Tongue (tissue), 3 donors: ENCODE measurements at places on chromosomes 12 and 14. TPM values are rescaled to one million over a fixed set of nuclear protein-coding genes. Genes with fewer than 3 reads are reported as not detected.

DNA sequence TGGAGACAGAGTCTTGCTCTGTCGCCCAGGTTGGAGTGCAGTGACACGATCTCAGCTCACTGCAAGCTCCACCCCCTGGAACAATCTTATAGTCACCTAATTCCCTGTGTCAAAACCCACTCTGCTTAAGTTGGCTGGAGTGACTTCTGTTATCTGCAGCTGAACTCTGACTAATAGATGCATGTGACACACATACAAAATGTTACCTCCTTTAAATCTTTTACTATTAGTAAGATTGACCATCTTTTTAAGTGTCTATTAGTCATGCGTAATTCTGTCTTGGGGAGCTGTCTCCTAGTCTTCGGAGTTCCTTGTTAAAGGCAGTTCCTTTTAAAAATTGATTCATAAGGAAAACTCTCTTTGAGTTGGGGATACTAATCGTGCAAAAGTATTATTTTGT is 7.4 kb downstream of the IFI27L1 start:
- DNase-seq = no peak

TCL1B gene
- not detected for total RNA-seq

GRCh38 chr12:55741931-55742680 is 816 bp upstream of the GDF11 start:
- DNase-seq = no peak

DNA sequence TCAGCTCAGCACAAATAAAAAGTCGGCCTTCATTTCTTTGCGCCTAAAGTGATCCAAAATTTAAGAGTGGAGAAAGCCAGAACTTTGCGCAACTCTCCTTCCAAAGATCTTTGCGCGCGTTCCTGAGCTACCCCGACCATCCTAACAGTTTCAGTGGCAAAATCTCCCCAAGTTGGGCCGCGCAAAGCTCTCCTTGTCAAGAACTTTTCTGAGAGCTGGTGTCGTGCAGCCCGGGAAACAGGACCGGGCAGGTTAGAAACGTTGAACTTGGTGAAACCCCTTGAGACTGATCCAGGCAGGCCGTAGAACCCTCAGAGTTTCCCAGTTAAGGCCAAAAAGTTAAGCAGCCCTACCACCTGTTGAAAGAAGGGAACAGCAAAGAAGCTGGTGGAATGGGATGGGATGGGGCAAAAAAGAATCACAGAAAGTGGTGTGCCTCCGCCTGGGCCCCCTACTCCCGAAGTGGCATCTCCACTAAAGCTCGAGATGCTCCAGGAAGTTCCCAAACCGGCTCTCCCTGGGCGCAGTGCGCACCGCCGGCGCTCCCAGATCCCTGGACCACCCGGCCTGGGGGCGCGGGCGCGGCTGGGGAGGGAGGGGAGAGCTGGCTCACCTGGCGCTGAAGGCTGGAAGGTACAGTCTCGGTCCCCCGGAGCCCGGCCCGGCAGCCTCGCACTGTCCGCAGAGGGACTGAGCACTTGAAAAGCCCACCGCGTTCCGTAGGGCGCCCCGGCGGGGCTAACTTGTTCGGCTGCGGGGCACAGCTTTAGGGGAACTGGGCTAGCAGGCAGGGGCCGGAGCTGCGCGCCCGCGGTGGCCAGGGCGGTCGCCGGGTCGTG is 768 bp downstream of the DBX2 start:
- peak; percentile 7 for DNase-seq

GRCh38 chr12:39616251-39616650 is 3.4 kb downstream of the ABCD2 start:
- no peak for DNase-seq

- no peak for DNase-seq
Measured at GRCh38 chr14:95255013-95255412, 64.7 kb downstream of the CLMN start.

DNA sequence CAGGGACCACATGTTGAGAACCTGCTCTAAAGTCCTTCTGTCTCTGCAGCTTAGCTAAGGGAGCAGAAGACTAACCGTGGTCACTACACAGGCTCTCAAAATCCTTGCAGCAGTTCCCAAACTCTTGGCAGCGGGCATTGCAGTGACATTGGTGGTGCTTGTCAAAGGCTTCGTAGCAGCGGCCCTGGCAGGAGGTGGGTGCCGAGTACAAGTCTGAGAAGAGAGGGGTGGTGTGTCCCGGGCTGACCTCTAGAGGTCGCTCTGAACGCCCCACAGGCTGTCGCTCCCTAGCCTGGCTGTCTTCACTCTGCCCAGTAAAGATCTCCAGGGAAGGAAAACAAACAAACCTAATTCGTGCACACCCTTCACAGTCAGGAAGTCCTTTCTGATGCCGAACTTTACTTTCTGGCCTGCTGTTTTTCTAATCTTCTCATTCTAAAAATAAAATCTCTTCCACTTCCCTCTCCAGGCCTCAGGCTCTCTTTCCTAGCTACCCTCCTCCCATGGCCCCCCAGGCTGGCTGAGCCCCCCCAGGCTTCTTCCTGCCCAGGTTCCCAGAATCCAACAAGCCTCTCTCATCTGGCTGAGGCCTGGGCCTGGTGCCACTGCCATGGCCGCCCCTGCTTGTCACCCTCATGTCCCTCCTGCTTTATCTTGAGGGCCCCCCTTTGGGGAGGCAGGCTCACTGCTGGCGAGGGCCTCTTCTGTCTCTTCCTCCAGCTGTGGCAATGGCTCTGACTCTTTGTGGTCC is 7.7 kb downstream of the ENDOU start:
- DNase-seq = peak; percentile 88

CLEC9A gene
- total RNA-seq = 0.82 TPM

- peak; percentile 77 for DNase-seq
Measured at GRCh38 chr12:107223821-107224220, 130.5 kb upstream of the CRY1 start.

DNA sequence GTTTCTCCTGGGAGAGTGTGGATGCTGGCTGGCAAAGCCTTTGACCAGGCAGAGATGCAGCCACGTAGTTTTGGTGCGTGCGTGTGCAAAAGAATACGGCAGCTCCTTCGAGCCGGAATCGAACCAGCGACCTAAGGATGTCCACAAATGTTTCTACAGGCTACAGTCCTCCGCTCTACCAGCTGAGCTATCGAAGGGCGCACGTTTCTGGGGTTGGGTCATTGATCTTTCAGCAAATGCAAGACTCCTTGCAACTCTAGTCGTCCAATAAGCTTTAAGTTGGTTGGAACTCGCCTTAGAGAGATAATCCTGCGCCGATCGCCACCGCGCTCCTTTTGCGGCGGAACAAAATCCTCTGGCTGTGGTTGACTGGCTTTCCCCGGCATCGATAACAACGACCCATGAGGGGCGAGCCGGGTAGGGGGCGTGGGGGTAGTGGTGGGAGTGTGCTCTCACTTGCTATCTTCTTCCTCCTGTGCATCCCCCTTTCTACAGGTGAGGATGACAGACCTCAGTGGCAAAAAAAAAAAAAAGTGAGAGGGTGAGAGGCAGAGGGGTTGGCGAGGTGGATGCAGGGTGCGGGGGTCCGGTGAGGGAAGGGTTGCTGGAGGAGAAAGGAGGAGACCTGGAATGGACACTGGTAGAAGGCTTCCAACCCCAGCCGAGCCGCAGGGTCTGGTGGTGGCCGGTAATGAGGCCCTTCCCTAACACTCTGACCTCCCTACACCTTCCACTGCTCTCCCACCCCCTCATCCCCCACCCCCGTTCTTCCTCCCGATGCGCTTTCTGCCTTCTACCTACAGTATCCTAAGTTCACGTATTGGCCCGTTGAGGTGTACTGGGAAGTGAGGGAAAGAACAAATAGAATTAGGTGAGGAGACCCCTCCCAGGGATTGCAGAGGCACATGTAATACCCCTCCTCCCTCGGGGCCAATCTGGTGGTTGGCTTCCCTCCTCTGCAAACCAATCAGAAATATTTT is 11.8 kb upstream of the OR6S1 start:
- peak; percentile 29 for DNase-seq

- DNase-seq = no peak
Measured at GRCh38 chr14:84090837-84091236, 1439.1 kb upstream of the FLRT2 start.

DNA sequence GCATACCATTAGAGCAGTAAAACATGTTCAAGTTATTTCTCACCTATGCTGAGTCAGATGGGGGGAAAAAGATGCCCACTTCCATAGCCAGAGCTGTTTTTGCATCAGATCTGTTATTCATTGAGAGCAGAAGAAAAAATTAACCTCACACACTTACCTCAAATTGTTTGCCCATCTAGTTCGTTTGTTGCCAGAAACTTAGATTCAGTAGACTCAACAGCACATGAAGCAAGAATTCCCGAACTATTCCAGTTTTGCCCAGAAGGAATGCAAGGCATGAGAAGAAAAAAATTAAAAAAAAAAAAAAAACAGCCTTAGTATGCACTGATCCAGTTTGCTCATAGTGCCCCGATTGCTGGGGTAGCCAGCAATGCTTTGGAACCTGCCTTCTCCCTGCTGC is 12.4 kb upstream of the DPF3 start:
- DNase-seq = no peak

- DNase-seq = no peak
Measured at GRCh38 chr12:65740506-65740872, 83.8 kb upstream of the HMGA2 start.

DNA sequence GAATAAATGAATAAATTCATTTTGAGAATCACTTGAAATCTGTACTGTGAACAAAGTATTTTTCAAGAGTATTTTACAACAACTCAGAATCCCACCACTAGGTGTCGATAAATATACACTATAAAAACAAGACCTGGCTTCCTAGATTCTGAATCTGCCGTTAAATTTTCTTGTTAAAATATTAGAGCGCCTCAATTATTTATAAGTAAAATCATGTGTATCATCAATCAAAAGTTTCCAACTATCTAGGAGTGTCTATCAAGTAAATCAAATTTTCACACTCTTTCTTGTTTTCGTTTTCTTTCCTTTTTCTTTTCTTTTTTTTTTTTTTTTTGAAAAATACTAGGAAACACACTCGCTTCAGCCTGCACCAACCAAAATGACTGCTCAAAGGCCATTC is 179.2 kb upstream of the DCN start:
- peak; percentile 81 for DNase-seq

- no peak for DNase-seq
Measured at GRCh38 chr14:58646479-58646878, 8.7 kb downstream of the DACT1 start.

DNA sequence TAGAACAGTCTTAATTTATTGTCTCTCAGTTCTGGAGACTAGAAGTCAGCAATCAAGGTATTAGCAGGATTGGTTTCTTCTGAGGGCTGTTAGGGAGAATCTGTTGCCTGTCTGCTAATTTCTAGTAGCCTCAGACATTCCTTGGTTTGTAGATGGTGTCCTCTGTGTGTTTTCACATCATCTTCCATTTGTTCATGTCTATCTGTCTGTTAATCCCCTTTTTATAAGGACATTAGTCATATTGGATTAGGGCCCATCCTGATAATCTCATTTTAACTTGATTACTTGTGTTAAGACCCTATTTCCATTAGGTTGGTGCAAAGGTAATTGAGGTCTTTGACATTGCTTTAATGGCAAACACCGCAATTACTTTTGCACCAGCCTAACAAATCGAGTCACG is 34.3 kb downstream of the TBC1D15 start:
- no peak for DNase-seq

ZNF740 gene
- 16.8 TPM for total RNA-seq

- no peak for DNase-seq
Measured at GRCh38 chr12:113471619-113472171, at the start of gene LHX5. TSS of gene LHX5 (minus strand) at chr12:113471871. CDS start at chr12:113471498, 373 bp downstream.

FOXN4 gene
- total RNA-seq = not detected

- no peak for DNase-seq
Measured at GRCh38 chr12:128365032-128365431, 98.1 kb downstream of the TMEM132C start.

RND1 gene
- 2.9 TPM for total RNA-seq

CAPS2 gene
- total RNA-seq = 8.9 TPM

GRCh38 chr12:64445490-64445889 is 6.4 kb upstream of the TBK1 start:
- DNase-seq = no peak

SOAT2 gene
- not detected for total RNA-seq

MYH6 gene
- total RNA-seq = 3.3 TPM

DNA sequence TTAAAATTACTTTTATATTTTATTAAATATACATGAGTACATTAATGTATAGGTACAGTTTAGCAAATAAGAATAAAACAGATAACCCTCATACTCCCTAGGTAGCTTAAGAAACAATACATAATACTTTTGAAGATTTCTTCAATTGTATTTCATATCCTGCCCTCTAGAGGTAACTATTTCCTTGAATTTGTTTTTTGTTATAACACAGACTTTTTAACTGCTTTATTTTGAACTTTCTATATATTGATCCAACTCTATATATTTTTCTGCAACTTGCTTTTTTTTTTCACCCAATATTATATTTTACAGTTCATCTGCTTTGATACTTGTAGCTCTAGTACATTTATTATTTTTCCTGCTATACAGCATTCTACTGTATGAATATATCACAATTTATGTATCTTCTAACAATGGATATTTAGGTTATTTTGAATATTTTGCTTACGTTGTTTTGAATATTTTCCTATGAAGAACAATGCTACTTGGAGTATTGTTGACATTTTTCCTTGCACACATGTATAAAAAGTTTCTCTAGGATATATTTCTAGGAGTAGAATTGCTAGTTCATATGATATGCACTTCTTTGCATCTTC is 72.8 kb upstream of the ABCD2 start:
- no peak for DNase-seq

UNC119B gene
- 15.1 TPM for total RNA-seq

FAM90A1 gene
- total RNA-seq = not detected

- DNase-seq = peak; percentile 17
Measured at GRCh38 chr12:131564845-131565244, 146.0 kb upstream of the SFSWAP start.
